GM06990 (cell line): ENCODE measurements at places on chromosomes 2 and 18.
A peak's percentile ranks its signal among the peaks of the same experiment; 100 is the strongest.

DNA sequence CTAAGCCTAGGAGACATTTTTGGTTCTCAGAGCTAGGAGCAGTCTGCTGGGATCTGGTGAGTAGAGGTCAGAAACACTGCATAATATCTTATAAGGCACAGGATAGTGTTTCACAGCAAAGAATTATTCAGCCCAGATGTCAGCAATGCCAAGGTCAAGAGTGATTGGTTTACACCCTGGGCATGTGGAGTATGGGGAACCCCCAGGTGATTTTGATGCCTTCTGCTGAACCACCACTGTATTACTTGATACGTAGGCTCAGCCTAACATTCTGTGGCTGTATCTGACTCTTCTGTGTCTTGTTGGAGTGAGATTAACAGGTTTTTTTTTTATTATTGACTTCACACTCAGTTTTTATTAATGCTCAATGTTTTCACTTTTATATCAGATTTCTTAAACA lies 6.0 kb downstream of the DDX18 start:
- DNase-seq: no peak

DNA sequence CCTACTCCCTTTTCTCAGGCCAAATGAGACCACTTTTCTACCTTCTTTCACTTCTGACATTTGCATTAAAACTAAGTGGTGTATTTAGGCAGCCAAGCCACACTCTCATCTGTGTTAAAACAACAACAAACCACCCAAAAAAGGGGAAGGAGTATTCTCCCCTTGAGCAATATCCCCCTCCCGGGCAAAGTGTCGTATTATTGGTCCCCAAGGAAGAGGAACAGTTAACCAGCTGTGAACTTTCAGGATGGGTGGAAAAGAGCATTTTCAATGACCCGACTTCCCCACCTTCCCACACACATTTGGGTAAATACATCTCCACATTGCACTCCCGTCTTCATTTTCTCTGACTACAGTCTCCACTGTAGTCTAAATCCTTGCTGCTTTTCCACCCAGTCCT lies 44.3 kb downstream of the FEZ2 start:
- DNase-seq: no peak

- no peak for DNase-seq
Measured at GRCh38 chr2:112142525-112143078, 4.4 kb downstream of the FBLN7 start.

- DNase-seq: no peak
Measured at GRCh38 chr2:235268535-235268934, 225.3 kb upstream of the AGAP1 start.

GRCh38 chr2:128754246-128754724 lies 435.6 kb upstream of the HS6ST1 start:
- DNase-seq: peak; percentile 74

DNA sequence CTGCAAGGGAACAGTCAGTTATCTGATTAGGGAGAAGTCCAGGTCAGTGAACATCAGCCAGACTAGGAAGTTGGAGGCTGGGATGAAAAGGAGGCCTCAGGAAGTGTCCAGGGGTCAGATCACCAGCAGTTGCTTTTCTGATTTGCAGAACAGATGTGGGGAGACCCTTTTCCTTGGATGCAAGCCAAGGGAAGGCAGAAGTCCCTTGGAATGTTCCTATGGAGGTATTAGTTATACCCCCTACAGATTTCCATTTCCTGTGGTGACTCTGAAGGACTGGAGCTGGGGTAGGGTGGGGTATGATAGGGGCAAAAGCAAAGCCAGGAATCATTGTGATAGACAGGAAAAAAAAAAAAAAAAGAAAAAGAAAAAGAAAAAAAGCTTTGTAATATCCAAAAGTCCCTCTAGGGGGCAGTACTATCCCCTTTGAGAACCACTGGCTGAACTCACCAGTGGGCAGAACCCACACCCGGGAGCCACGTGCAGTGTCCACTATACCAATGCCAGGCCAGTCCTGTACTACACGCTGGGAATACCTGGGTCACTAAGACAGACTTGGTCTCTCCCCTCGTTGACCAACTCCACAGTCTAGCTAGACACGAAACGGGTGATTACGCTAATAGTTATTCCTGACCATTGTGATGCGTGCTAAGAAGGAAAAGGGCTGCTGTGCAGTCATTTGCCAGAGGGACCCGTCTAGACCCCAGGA lies 7.4 kb downstream of the DYSF start:
- DNase-seq: no peak

GRCh38 chr2:174925046-174925784 lies 80.0 kb downstream of the CHN1 start:
- DNase-seq: no peak

DNA sequence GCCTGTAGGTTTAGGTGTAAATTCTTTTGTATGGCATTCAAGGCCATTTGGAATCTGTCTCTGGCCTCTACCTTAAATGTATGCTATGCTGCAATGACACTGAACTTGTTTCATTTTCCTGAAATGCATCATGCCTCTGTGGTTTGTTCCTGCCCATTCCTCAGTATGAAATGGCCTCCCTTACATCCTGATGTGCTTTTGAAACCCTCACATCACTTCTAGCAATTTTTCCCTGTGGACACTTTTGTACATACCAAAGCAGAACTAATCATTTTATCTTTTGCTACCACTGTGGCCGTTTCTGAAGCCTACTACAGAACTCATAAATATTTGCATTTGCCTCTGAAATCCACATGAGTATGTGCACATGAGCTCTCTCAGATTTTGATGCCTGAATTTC lies 557.2 kb downstream of the ERBB4 start:
- no peak for DNase-seq

GRCh38 chr2:163697846-163698637 lies 37.8 kb downstream of the FIGN start:
- DNase-seq: no peak

GRCh38 chr2:80592106-80592505 lies 287.6 kb upstream of the LRRTM1 start:
- DNase-seq: no peak

DNA sequence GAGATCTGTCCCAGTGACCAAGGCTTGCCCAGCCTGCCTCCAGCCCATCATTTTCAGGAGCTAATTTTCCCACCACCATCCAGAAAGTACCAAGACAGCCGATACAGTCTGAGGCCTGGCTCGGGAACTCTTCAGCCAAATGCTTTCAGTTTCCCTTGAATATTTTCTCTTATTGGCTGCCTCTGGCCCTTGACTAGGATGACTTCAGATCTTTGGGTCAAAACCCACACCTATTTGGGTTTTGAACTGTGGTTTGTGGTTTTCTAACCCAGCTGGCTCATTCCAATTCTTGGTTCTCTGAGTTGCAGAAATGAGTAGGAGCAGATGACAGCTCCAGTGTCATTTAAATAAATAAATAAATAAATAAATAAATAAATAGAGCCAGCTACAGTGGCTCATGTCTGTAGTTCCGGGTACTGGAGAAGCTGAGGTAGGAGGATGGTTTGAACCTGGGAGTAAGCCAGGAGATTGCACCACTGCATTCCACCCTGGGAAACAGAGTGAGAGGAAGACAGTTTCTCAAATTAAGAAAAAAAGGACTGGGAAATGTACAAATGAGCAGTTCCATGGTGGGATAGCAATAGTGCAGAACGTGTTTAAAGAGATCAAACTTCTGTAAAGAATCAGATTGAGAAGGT lies 465.0 kb upstream of the SOX11 start:
- DNase-seq: no peak

- DNase-seq: no peak
Measured at GRCh38 chr2:147433822-147434221, 411.0 kb upstream of the ACVR2A start.

- DNase-seq: no peak
Measured at GRCh38 chr2:26074676-26075075, 40.8 kb downstream of the RAB10 start.

DNA sequence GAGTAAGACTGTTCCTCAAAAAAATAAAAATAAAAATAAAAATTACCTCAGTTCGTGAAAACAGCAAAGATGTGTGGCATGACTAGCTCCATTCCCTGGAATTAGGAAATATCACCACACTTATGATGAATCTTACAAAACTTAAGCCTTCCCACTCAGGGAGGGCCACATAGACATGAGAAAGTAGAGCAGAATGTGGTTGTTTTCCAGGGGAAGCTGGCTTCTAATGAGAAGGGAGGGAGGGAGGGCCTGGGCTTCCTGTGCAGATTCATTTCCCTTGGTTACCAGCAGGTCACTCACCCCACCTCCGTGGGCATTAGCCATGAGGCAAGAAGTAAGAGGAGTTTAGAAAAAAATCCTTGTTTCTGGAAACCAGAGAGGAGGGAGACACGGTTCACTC lies 95.9 kb upstream of the RMDN2 start:
- no peak for DNase-seq

DNA sequence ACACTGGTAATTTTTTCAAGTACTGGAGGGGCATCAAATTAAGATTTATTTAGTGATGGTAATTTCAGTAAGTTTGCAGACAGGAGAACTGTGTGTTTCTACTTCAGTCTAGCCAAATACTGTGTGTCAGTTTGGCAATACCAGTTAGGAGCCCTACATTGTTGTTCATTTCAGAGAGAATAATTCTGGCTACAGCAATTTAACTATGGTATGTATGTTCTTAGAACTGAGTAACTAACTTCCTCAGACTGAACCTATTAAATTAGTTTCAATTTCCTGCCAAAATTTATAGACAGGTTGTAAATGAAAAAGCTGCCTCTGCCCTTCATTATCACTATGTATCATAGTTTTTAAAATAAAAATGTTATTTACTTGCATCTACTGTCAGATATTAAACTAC lies 332.4 kb downstream of the PARD3B start:
- DNase-seq: no peak

GRCh38 chr18:13809043-13809430 lies 14.9 kb upstream of the MC5R start:
- no peak for DNase-seq

DNA sequence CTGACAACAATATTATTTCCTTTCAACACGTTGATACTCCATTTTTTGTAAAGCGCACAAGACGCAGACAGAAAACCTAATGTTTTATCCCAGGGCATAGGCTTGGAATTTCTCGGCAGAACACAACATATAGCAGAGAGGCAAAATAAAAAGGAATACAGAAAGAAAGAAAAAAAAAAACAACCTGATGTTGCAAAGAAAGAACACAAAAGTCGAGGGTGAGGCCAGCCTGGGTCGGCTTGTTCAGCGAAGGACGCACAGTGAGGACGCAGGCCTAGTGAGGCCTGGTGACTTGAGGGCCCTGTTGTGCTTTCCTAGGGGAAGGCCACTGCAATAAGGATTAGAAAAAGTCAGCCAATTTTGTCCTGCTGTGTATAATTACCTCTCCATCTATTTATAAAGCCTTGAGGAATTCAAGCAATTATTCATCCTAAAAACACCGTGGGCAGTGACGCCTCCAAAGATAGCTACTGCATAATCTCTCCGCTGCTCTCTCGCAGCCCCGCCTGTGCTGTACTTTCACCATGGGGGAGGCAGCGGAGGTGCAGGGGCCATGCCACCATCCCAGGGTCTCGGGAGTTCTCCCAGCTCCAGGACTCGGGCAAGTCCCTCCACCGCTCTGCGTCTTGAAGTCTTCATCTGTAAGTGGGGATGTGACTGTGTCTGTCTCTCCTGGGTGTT lies 61.9 kb upstream of the SH3RF3 start:
- no peak for DNase-seq

DNA sequence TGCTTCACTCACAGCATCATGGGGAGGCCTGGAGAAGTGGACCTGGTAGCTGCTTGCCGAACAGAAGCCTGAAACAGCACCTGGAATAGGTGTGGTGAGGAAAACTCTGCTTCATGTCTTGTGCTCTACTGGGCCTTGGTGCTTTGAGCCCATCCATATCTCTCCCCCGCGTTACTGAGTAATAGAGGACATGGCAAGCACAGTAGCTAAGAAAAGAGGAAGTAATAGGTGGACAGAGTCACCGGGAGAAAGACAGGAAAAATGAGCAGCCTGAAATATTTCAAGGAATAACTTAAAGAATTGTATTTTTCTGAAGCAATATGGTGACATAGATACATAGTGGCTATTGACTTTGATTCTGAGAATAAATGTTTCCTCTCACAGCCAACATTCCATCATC lies 14.0 kb upstream of the HNMT start:
- DNase-seq: no peak

GRCh38 chr2:180004731-180005130 lies 2.4 kb downstream of the CWC22 start:
- DNase-seq: no peak

GRCh38 chr2:204453730-204454167 lies 91.5 kb upstream of the PARD3B start:
- no peak for DNase-seq

DNA sequence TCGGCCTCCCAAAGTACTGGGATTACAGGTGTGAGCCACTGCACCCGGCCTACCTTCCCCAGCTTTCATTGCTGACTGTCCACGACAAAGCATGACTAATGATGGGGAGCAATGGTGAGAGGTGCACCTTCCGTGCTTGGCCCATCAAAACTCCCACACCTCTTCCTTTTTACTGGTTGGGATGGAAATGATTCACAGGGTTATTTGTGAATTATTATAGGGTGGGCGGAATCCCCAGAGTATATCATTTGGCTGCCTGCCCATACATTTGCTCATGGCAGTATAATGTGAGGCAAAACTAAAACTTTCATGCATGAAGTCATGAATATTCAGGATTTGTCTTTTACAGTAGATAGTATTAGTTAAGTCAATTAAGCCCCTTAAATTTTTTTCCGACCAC lies 334.2 kb upstream of the NETO1 start:
- DNase-seq: no peak
